CD4-positive, alpha-beta memory T cell (primary cell): ENCODE measurements at places on chromosomes 1 and 21.

- DNase-seq: no peak
Measured at GRCh38 chr1:28501925-28502324, 3.9 kb upstream of the RCC1 start.

- DNase-seq: no peak
Measured at GRCh38 chr1:84550826-84551225, 23.4 kb downstream of the CTBS start.

DNA sequence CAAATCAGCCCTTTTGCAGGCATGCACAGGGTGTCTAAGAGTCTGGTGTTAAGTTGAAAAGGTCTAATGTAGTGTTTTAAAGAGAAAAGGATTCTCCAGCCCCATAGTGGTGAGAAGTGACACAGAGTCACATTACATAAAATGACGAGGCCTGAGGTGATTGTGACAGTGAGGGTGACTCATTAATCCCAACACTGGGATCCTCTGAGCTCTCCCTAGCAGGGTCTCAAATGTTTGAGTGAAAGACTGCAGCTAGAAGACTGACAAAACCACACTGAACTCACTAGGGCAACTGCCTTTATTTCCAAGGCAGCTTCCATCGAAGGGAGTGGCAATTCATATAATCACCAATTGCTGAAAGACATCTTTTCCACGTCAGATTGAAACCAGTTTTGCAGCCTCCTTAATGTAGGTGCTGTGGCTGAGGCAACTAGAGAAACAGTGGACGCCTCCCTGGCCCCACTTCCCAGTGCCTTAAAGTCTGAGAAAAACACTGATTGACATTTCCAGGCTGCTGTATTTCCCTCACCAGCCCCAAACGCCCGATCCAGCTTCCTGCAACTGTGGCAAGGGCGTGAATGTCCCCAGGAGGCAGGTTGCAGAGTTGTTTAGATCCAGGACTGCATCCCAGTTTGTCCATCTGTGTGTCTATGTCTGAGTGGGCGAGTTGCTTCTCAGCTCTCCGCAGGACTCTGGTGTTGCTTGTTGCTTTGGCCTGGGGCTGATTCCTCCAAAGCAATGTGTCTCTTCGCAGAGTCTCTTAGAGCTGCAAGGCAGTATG, 81.4 kb downstream of the RUNX1 start:
- DNase-seq: no peak

- no peak for DNase-seq
Measured at GRCh38 chr1:46396441-46397398, 2.6 kb downstream of the FAAH start.

GRCh38 chr1:85279458-85280080, 3.1 kb upstream of the BCL10 start:
- no peak for DNase-seq

DNA sequence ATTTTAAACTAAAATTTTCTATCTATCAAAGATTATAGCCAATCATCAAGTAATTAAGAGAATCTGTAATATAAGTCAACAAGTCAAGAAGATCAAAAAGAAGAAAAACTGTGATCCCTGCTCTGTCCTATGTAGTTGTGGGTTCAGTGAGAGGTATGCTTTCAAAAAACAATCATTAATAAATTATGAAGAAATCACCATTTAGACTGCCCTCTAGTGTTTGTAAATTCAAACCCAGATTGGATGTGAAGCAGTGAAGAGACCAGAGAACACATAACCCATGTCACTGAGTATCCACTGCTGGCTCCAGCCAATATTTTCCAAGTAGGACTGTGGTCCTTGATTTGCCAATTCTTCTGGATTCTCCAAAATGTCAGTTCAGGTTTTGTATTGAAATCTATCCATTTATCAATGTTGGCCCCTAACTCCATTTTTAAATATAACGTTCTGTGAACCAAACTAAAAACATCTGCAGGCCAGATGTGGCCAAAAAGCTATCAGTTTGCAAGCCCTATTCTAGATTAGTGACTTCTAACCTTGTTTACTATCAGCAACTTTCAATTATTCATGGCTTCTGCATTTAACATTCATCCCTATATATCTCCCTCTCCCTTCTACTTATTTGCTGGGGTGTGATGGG, 467.5 kb upstream of the CXADR start:
- DNase-seq: no peak
